ENCODE measurements at places on chromosomes 7 and 10.

- no peak for DNase-seq
Observed at GRCh38 chr7:123241809-123242208, 42.0 kb upstream of the SLC13A1 start.

- no peak for DNase-seq
Observed at GRCh38 chr7:74253835-74254128, 417 bp downstream of the RFC2 start.

- no peak for DNase-seq
Observed at GRCh38 chr10:76998451-76998850, 639.2 kb downstream of the KCNMA1 start.

DNA sequence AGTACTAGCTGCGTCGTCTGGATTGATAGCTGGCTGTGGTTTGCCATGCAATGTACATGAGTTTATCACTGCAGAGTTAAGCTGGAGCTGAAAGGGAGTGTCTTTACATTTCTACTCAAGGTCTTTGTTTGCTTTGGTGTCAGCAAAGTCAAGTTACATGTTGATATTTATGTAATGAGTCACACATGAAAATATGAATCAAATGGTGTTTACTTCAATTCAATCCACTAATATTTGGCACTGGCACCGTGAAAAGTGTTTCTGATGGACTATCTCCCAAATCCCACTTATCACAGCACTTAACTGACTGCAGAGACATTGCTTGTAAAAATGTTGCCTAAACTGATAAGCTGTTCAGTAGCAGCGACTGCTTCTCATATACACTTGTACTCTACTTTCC is 395.9 kb downstream of the TFEC start:
- peak; percentile 26 for DNase-seq

- no peak for DNase-seq
Observed at GRCh38 chr10:131219955-131220489, 91.5 kb downstream of the TCERG1L start.

DNA sequence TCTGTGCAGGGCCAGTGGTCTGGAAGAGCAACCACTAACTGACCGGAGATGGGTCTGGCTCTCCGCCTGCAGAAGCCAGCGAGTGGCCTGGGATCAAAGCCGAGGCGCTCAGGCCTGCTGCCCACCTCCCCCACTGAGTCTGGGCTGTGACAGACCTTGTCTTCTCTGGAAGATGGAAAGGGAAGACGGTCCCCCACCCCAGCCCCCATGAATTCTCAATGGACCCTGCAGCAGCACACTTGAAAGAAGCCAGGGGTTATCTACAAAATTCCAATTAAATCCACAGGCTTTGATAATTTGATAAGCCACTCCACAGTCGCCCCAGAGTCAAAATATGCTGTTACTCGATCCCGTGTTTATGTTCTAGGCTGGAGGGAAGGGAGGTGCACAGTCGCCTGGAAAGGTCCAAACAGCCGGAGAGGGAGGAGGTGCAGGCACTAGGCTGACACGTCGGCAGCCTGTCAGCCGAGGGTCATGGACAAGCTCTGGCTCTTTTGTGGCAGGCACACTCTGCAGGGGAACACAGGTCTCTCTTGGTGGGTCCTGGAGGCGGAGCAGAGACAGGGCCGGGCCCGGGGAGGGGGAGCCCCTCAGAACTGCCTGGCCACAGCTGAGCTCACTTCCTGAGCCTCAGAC is 134.9 kb downstream of the SH3PXD2A start:
- no peak for DNase-seq

GRCh38 chr7:5870311-5870710 is 10.3 kb upstream of the OCM start:
- DNase-seq = no peak
